ENCODE measurements at places on chromosomes 1 and 21.

DNA sequence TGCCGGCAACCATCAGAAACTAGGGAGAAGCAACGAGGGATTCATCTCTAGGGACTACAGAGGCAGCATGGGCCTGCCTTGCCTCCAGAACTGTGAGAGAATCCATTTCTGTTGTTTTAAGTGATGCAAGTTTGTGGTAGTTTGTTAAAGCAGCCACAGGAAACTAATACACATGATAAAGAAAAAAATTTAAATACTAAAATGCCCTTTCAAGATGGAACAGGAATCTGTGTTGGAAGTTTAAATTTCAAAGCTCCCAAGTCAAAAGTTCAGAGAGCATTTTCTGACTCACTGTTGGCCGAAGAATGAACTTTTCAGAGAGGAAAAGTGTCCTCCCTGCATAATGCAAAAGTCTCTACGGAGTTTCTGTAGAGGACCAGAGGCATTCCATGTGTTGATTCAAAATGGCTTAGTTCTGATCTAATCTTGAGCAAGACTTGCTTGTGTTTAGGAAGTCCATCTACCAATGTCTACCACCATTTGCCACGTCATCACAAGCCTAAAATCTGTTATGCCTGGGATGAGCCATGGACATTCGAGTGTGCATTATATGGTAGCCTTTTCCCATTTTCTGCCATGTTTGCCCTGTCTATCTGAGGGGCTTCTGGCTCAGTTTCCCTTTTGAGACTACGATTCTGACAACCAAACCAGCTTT, 22.4 kb upstream of the ARHGAP29 start:
- no peak for DNase-seq

GRCh38 chr1:226306425-226306824, 2.5 kb downstream of the LIN9 start:
- no peak for DNase-seq

- no peak for DNase-seq
These were observed 12.8 kb downstream of the CASQ2 start for GRCh38 chr1:115755456-115756370.

DNA sequence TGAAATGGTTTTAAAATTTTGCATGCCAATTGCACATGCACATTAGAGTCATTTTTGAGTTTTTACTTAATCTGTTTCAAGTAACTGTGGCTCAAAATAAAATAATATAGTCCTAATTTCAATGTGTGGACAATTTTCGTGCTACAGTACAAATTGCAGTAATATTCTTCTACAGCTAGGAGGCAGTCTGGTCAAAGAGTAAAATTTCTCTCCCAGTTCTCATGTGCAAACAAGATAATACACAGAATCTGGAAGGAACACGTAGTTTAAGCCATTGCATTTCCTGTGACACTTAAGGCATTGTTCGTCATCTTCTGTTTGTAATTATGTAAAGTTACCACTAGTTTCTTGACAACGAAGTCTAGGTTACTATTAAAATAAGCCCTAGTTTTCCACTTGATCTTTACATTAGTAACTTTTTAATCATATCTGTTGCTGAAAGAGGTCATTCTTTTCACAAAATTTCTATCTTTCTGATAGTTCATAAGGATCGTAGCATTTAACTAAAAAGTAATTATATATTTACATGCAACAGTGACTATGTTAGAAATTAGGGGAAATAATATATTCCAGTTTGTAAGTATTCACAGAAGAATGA, 28.9 kb downstream of the ODR4 start:
- DNase-seq: no peak

- peak; percentile 27 for DNase-seq
These were observed 47.0 kb downstream of the C1orf198 start for GRCh38 chr1:230821346-230821745.

- DNase-seq: no peak
These were observed 5.4 kb downstream of the CC2D1B start for GRCh38 chr1:52360595-52360968.

GRCh38 chr21:27759820-27760219, 792.9 kb upstream of the ADAMTS5 start:
- DNase-seq: no peak

GRCh38 chr21:46081862-46082712, 15.8 kb upstream of the COL6A2 start:
- peak; percentile 35 for DNase-seq

- DNase-seq: no peak
These were observed 69.8 kb downstream of the ITGB3BP start for GRCh38 chr1:63453232-63453631.

- no peak for DNase-seq
These were observed 21.3 kb downstream of the A3GALT2 start for GRCh38 chr1:33299461-33300155.

DNA sequence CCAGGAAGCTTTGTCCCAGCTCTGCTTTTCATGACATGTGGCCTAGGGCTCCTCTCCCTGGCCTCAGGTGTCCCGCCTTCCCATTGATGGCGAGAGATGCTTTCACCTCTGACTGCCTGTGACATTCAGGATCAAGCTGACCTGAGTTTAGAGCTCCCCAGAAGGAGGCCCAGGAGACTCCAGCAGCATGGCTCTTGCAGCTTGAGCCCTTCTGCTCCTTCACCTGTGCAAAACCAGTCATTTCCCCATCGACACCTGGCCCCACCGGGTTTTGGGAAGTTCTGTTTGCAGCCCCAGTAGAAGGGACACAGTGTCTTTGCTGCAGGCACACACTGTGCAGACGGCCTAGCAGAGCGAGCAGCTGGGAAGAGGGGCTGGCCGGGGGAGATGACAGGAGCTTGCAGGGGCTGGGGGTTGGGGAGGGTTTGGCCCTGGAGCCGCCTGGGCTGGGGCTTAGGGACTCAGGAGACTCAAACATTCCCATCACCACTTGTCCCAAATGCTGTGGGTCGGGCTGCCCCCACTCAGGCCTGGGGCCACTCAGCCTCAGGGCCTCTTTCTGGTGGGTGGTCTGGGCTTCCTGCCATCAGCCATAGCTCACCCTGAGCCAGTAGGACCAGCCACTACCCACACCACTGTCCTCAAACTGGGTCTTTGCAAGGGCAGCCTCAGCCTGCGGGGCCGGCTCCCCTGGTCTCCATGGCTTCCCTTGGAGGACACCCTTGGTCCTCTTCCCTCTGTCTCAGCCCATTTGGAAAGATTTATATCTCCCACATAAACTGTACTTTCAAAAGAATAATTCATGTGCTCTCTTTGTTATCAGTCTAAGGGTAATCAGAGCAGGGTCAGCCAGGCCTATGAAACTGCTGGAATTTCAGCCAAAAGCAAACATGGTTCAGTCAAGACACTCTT, 3.8 kb upstream of the EDN2 start:
- DNase-seq: no peak

GRCh38 chr1:198880818-198881597, 242.2 kb downstream of the PTPRC start:
- no peak for DNase-seq
